ENCODE measurements at places on chromosomes 7 and 10. TPM values are rescaled to one million over a fixed set of nuclear protein-coding genes. Genes with fewer than 3 reads are reported as not detected.

Gene TMEM243
- 38.8 TPM for total RNA-seq

Gene PNLIPRP2
- not detected for total RNA-seq

Gene IFIT1
- total RNA-seq, result 1.5 TPM

Gene CAMK2B
- 1.1 TPM for total RNA-seq

Gene CYP2C8
- total RNA-seq, result not detected

Gene LRRTM3
- not detected for total RNA-seq

Gene CCDC172
- not detected for total RNA-seq

Gene ABCB1
- total RNA-seq, result 9.7 TPM

Gene SHTN1
- total RNA-seq, result 20.7 TPM

Gene CCL24
- 0.53 TPM for total RNA-seq

Gene EBLN1
- total RNA-seq, result not detected

Measured in thoracic aorta endothelial cell (primary cell).